ENCODE measurements at places on chromosomes 5 and 9.

DNA sequence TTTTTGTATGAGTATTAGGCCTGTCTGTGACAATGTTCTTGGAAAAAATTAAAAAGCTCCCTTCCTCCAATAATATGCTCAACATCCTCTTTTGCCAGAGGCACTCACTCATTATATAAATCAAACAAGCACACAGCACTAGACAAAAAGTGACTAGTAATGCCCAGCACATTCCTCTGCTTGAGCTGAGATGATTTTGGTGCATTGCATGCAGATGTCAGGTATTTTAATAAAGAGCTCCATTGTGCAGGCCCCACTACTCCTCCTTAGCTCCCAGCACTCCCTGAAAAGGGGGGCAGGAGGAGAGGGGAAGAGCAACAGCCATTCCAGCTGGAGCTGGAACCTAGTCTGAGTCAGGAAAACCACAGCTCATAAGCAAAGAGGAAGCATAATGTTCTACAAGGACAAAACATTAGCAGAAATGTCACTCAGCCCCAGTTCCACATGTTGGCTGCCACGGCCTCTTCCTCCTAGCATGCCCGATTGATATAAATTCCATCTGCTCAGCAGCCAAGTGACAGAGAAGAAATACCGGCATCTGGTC lies 348.5 kb downstream of the BNC2 start:
- no peak for DNase-seq

- no peak for DNase-seq
These were observed 89.7 kb upstream of the ADRA1B start for GRCh38 chr5:159826351-159827214.

DNA sequence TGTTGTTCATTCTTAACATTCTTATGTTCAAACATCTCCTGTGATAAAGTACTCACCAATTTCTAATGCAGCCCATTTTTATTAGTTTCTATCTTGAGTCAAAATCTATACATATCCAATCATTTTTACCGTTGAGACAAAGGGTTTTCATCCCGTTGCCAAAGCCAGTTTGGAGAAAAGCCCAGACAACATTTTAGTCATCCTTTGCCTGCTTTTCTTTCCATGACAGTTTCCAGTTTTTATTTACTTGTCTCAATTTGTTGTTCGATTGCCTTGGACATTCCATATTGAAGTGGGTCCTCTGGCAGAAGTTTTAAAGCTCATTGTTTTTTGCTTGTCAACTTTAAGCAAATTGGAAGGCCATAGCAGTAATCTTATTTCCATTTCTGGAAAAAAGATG lies 123.9 kb downstream of the RAB3C start:
- DNase-seq = no peak

DNA sequence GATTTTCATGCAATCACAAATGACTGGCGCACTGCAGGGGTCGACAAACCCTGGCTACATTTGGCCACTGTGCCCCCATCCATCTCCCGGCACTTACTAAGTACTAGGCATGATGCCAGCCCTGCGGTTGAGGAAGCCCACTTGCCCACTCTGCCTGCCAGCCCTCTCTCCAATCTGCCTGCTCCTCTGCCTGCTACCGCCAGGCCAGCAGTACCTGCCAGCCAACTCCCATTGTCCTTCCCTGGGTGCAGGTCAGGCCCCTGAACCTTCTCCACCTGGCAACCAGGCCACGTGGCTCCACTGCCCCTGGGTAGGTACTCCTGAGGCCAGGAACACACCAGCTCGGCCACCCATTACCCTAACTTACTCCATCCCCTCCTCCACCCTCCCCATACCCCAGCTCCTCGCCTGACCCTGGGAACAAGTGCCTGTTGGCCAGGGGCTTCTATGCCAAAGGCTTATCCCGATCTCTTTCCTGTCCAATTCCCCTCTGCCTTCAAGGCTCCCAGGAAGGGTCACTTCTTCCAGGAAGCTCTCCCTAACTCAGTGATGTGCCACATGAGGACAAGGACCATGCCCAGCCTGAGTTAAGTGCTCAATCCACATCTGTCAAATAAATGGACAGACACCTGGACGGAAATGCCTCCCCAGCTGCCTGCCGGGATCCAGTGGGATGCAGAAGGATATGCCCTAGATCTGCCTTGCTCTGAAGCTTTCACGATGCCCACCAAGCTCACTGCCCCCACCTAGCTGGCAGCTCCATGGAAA lies 6.6 kb downstream of the EEIG1 start:
- DNase-seq = no peak

- DNase-seq = no peak
These were observed 159.4 kb downstream of the KDM4C start for GRCh38 chr9:6917162-6917561.

DNA sequence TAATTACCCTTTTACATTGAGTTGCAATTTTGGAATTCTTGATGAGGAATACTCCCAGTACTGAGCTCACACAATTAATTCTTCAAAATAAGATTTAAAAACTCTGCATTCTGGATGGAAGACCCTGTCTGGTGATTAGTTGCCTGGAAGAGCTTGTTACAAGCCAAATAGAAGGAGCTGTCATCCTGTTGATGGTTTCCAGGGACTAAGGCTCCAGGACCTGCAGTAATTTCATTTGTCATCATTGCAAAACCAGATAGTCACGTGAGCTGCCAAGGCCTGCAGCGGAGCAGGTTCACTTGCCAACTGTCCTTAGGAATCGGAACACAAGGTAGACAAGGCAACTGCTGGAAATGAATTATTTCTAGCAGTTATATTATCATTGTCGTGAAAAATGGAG lies 597.7 kb downstream of the CCDC171 start:
- DNase-seq = no peak

All from stimulated activated CD4-positive, alpha-beta T cell treated with anti-CD3 and anti-CD28 coated beads, Interleukin-4, amount 100 ng/mL, for 4 hours (primary cell).